ENCODE measurements at places on chromosomes 2 and 18.

DNA sequence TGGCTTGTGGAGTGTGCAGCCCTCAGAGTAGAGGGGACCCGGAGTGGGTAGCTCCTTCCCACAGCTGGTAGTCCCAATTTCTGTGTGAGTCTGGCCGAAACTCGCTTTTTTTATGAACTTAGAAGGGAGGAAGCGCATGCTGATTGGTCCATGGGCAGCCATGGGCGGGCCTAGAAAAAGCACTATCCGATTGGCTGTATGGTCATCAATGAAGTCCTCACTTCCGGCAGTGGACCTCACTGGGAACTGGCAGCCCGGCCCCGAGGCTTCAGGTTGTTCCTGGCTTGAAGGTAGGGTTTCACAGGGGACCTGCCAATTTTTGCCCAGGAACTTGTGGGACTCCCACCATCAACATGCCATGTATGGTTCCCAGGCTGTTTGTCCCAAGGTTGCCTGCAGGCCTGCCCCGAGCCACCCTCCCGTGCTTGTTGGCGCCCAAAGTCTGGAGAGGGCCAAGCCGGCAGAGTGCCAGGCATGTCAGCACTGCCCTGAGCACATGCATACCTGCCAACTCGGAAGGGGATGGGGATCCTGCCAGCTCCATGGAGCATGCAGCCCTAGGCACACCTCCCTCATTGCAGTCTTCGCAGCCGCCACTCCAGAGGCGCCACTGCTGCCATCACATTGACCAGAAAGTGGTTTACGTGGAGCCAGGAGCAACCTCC is 98.5 kb downstream of the ATP9B start:
- DNase-seq, result no peak

- DNase-seq, result no peak
Observed at GRCh38 chr2:217430916-217431576, 571.2 kb upstream of the TNP1 start.

DNA sequence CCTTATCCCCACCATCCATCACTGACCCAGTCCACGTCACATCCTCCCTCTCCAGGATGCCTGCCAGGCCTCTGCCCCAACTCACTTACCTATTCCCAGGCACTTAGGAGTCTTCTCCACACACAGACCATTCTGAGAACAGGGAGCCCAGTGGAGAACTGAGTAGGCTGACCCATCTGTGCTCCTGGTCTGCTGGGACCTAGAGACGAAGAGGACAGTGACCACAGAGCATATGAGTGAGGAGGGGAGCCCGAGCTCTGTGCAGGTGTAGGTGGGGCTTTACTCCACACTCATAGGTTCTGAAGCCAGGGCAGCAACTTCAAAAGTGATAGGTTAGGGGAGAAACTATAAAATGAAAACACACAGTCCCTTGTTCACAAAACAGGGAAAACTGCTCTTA is 130.0 kb downstream of the NDUFA10 start:
- no peak for DNase-seq

- no peak for DNase-seq
Observed at GRCh38 chr2:62441824-62442223, 64.2 kb downstream of the TMEM17 start.

DNA sequence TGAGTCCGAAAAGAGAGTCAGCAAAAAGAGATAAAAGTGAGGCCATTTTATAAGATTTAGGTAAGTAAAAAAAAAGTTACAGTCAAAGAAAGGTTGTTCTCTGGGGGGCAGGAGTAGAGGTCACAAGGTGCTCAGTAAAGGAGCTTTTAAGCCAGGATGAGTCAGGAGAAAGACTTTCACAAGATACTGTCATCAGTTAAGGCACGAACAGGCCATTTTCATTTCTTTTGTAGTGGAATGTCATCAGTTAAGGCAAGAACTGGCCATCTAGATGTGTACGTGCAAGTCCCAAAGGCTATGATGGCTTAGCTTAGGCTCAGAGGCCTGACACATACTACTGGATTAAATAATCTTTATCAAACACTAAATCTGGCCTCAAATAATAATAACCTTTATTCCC is 1207.3 kb upstream of the FAM98A start:
- DNase-seq, result no peak

DNA sequence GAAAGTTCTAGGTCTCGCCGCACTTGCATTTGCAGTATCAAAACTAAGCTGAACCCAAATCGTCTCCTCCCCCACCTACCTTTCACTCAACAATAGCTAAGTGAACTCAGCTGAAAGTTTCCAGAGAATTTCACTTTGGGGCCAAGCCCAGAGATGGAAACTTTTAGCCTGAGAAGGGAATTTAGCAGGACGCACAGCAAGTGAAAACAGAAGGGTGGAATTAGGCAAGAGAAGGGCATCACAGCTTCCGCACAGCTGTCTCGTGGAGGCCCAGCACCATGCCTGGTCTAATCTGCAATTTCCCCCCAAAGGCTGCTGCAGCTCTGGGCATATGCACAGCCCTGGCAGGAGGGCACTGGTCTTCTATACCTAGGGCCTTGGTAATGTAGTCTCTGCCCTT is 262.0 kb downstream of the TNS1 start:
- no peak for DNase-seq

DNA sequence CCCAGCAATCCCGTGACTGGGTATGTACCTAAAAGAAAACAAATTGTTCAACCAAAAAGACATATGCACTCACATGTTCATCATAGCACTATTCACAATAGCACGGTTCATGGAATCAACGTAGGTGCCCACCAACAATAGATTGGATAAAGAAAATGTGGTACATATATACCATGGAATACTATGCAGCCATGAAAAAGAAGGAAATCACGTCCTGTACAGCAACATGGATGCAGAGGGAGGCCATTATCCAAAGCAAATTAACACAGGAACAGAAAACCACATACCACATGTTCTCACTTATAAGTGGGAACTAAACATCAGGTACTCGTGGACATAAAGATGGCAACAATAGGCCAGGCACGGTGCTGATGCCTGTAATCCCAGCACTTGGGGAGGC is 207.9 kb upstream of the TNP1 start:
- DNase-seq, result no peak

DNA sequence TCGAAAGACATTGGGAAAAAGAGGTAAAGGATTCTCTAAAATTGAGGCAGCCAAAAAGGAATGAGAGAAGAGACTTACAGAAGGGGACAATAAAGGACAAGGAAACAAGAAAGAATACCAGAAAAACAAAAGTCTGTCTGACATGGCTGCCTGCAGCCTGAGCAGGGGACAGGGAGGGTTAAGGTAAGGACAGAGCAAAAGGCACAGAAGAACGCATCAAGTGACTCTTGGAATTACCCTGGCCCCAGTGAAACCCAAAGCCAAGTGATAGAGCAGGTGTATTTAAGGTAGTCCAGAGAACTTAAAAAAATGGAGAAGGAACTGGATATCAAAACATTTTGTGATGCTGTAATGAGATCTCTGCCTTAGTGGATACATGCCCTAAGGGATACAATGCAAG is 47.1 kb upstream of the XIRP2 start:
- DNase-seq, result no peak

GRCh38 chr2:96143848-96144480 is 1.3 kb downstream of the DUSP2 start:
- no peak for DNase-seq

DNA sequence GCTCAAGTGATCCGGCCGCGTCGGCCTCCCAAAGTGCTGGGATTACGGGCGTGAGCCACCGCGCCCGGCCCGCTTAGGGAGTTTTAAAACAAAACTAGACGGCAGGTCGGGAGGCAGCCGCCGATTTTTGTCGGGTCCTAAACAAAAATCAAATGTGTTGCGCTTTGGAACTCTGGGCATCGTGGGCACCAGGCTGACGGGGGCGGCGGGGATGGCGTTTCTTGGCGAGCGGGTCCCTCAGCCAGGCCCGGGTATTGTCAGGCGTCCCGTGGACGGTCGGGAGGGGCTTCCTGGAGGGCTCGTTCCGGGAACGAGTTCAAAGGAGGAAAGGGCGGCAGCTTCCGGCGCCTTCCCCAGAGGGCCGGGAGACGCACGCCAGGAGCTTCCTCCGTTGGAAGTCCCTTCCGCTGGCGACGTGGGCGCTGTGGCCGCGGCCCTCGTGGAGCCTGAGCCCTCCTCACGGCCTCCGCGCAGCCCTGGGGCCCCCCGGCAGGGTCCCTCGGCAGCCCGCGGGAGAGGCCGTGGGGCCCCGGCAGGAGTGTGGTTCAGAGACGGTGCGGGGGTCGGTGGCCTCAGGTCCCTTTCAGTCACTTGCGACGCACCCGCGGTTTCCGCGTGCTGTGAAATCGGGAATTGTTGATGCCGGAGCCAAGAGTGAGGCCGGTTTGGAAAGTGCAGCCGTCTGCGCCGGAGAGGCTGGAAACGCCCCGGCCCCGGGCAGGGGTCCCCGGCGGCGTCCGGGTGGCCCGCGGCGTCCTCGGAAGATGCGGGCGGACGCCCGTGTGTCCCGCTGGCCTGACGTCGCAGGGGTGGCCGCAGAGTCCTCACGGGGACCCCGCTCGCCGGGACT is 59.3 kb downstream of the EMILIN2 start:
- DNase-seq, result peak; percentile 17

- no peak for DNase-seq
Observed at GRCh38 chr2:165594935-165595255, 125.4 kb downstream of the CSRNP3 start.

DNA sequence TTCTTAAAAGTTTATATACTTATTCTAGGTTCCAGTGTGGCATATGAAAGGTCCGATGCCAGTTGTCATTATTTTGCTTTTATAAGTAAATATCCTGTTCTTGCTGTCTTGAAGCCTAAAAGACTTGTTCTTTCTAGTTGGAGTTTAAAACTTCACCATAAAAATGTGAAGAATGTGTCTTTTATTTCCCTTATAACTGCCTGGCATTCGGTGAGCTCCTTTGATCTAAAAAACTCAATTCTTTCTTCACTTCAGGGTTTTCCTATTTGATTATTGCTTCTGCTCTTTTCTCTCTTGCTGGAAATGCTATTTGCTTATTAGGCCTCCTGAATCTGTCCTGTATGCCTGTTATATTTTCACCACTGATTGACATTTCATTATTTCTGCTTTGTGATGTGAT is 51.6 kb downstream of the TSPYL6 start:
- no peak for DNase-seq

DNA sequence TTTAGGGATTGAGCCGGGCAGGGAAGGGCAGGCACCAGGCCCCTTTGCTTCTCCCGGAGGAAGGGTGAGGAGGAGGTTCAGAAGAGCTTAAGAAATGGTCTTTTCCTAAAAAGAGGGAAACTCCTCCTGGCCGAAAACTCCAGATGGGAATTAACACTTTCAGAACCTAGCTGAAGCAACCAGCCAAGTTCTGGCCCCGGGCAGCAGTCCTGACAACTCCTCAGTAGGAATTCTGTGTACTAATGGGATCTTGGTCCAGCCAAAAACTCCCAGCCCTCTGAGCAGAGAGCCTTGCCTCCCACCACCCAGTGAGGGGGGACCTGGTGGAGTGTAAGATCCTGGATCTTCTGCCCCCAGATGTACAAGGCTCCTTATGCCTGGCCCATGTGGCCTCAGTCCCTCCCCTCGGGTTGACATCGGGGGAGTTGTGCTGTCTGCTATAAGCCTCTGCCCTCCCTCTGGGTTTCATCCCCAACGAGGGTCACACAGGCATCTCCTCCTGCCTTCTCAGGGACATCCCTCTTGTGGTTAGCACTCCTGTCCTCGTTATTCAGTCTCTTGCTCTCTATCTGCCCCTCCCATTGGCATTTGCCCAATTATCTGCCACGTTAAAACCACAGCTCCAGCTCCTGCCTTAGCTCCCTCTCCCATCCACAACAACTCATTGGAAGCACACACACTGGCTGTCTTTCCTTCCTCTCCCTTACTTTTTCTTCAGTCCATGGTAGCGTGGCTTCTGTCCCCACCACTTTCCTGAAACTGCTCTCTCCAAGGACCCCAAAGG is 184.6 kb downstream of the CYP26B1 start:
- DNase-seq, result no peak

DNA sequence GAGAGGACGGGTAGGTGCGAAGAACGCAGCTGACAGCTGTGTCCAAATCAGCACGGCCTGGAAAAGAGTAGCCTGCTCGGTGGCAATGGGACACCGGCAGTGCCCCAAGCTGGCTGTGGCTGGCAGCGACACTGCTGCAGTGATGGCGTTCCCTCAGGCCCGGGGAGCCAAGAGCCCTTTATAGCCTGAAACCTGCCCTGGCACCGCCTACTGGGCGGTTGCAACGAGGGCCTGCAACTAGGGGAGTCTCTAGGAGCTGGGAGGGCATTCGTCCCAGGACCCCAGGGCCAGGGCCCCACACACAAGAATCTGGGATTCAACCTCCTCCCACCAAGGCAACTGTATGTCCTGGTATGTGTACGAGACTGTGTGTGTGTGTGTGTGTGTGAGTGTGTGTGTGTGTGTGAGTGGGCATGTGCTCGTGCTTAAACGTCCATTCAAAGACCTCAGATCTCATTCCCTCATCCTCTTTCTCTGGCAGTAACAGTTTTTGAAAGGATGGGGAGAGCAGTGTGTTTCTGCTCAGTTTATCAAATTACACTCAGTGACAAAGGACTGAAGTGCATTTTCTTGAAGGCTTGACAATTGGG is 6.8 kb upstream of the CYP26B1 start:
- DNase-seq, result no peak

- DNase-seq, result no peak
Observed at GRCh38 chr2:73408198-73408597, 22.6 kb downstream of the ALMS1 start.

DNA sequence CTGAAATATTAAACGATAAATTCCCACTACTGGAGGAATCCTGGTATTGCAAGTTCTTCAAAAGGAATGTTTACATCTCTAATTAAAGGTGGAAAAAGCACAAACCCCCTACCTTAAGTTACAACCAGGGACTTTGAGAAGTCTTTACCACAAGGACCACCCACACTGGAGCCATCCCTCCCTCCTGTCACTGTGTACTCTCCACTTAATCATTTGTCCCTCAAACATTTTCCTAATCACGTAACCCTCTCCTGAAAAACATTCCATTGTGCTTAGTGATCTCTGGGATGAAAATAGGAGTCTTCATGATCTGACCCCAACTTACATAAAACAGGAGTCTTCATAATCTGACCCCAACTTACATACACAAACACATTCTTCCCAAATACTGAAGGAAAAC is 85.7 kb downstream of the SUCLG1 start:
- DNase-seq, result no peak

GRCh38 chr2:59892398-59892797 is 661.1 kb downstream of the BCL11A start:
- no peak for DNase-seq

- DNase-seq, result no peak
Observed at GRCh38 chr18:65175681-65176080, 575.1 kb upstream of the CDH7 start.

- no peak for DNase-seq
Observed at GRCh38 chr2:16658076-16658739, 7.4 kb downstream of the CYRIA start.

- DNase-seq, result no peak
Observed at GRCh38 chr2:43349904-43350303, 123.5 kb upstream of the ZFP36L2 start.

- DNase-seq, result no peak
Observed at GRCh38 chr2:239393941-239394340, 6.9 kb downstream of the HDAC4 start.

- no peak for DNase-seq
Observed at GRCh38 chr2:85924522-85924921, 35.7 kb upstream of the ST3GAL5 start.

DNA sequence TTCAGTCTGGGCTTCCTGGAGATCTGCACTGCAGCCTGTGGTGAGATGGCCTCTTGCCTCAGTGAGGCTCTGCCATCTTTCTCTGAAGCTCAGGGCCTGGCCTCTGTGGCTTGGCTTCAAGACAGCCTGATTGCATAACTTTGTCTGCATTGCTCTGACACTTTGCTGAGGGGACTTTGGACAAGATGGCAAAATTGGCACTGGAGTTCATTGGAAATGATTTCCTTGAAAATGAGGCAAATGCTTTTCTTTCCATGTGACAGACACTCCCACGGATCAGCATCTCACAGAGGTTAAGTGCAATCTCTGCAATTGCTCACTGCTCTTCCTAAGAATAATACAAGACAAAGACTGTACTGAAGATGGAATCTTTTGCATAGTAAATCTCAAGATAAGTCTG is 166.8 kb downstream of the KCNS3 start:
- DNase-seq, result no peak

Measured in effector CD8-positive, alpha-beta T cell (primary cell).